H4 (cell line): ENCODE measurements at places on chromosomes 1 and 21. TPM values are rescaled to one million over a fixed set of nuclear protein-coding genes. Genes with fewer than 3 reads are reported as not detected.

DNA sequence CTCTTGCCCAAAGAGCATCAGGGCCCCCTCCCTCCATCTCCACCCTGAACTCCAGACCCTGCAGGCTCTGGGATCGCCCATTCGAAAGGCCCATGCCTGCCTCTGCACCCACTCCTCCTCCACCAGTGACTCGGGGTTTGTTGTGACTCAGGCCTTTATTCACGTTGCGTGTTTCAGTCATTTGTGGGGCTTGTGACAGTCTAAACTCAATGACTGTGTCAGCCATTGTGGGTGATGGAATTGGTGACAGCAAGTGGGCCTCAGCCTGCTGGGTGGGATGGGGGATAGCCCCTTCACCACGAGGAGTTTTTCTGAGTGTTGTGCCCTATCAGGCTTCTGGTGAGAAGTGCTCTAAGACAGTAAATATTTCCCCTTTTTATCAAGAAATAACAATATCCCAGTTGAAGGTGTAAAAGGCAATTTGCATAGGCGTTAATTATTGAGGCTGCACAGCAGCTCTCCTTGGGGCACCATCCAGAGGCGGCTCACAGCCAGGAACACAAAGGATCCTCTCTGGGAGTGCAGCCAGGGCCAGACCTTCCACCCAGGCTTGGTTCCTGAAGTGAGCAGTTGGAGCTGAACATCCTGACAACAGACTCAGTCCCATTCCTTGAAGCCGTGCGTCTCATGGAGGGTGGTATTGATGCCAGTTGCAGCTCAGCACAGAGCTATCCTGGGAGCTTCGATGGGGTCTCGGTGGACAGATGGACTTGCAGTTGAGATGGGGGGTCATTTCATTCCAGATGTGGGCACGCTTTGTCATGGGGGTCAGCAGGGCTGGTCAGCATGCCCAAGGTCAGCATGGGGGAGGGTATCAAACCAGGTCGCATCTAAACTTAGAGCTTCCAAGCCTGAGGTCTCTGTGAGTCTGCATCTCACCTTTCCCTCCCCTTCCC is 135.6 kb upstream of the CACNA1E start:
- no peak for DNase-seq

- DNase-seq = no peak
Measured at GRCh38 chr1:230594214-230594773, 48.0 kb upstream of the COG2 start.

- DNase-seq = peak; percentile 53
Measured at GRCh38 chr1:76433526-76433925, 359.0 kb downstream of the ST6GALNAC3 start.

Gene CD101
- 0.12 and 0.62 TPM in 2 replicates for total RNA-seq

DNA sequence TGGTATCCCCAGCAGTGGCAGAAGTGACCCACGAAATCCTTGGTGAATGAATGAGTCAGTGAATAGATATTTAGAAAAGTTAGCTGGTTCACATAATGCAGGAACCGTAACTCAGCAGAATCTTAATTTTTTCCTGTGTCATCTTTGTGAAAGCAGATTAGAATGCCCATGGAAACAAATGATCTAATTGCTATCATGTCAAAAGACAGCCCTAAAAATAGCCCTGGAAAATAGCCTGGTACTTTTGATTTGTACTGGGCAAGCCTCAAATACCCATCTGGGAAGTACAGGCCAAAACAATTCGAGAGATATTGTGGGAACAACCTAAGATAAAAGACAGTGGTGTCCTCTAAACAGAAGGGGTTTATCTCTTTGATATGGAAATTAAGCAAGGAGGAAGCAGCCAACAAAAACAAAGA is 21.1 kb downstream of the FYB2 start:
- no peak for DNase-seq

DNA sequence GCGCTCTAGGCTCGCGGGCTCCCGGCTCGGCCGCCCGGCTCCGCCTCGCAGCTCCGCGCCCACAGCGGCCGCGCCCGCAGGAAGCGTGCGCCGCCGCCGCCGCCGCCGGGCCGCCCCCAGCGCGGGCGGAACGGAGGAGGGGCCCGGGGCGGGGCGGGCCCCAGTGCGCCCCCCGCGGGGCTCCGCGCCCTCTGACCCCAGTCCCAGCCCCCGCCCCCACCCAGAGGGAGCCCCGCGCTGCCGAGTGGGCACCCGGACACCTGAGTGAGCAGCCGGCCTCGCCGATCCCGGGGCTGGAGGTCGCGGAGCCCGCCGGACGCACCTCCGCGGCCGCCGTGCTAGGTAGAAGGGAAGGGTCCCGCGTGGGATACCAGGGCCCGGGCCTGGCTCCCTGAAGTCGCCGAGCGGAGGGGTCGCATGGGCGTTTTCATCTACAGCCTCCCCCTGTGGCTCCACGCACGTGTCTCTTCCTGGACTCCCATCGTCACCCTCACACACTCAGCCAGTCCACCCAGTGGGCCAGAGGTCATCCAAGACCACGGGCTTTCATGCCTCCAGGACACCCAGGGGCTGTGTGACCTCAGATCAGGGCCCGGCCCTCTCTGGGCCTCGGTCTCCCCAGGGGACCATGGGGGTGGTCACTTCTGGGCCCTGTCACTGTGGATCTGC is at the start of gene SDC3:
SDC3 (minus strand) TSS at position 63 of the 669 bp plus-strand sequence. CDS start 172 bp downstream, outside the sequence.
- no peak for DNase-seq

DNA sequence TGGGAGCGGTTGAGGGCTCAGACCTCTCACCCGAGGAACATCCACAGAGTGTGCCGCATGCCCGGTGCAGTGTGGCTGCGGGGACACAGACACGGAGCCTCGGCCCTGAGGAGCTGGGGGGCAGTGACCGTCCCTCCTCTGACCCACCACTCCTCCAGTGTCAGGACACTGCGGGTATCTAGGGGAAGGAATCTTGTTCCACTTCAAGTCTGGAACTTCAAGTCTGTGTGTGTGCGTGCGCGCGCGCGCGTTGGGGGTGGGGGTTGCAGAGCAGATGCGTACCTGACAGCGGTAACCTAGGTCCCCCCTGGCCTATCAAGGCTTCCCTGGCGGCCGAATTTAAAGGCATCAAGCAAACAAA is 17.3 kb downstream of the PCSK9 start:
- no peak for DNase-seq

DNA sequence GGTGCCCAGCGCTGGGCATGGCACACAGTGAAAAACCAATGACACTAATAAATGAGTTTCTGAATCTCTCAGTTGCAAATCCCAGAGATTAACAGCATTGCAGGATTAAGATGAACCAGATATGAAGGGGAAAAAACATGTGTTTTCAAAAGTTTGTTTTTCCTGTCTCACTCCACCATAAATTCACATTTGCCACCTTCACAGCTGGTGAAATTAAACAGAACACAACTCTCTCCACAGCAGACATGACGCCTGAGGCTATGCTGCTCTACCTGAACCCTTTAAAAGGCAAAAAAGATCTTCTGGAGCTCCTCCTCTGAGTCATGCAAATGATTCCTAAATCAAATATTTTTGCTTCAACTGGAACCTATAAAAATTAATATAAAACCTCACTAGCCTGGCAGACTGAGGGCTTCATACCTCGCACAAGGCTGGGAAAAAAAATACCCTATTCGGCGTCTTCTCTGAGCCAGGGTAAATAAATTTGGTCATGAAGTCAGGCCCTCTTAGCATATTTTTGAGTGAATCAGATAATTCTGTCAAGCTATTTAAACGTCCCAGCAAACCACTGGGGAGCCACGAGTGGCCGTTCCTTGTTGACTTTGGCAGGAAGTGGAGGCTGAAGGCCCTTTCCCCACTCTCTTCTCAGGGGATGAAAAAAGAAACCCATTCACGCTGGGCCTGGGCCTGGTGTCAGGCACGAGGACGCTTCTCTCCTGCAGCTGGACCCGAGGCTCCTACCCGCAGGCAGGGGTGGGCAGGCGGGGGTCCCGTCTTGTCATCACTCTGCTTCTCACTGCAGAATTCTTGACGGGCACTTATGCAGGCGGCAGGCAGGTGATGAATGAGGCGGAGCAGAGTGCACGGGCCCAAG is 53.0 kb downstream of the DMRTB1 start:
- no peak for DNase-seq
